Dorsolateral prefrontal cortex (tissue), 122 donors: ENCODE measurements at places on chromosomes 7 and 10. TPM values are rescaled to one million over a fixed set of nuclear protein-coding genes. Genes with fewer than 3 reads are reported as not detected.

Gene GLI3
- 24.8 TPM for total RNA-seq

Gene ACSL5
- 6.6 TPM for total RNA-seq

Gene CHCHD1
- 19.4 TPM for total RNA-seq

Gene LIPF
- not detected for total RNA-seq

Gene CYP3A7
- not detected for total RNA-seq

Gene HTR7
- total RNA-seq: 0.56 TPM

Gene BEND7
- total RNA-seq: 6.8 TPM

Gene GNG11
- 4.1 TPM for total RNA-seq

Gene LRGUK
- total RNA-seq: 2.1 TPM

Gene PLEKHA1
- total RNA-seq: 132 TPM

Gene SPDYE5
- total RNA-seq: 0.44 TPM

Gene KIF11
- total RNA-seq: 1.8 TPM

Gene WDFY4
- total RNA-seq: 5.6 TPM

Gene ZDHHC4
- total RNA-seq: 36.1 TPM

Gene STEAP1B
- total RNA-seq: 3.2 TPM

Gene KLLN
- total RNA-seq: 1.1 TPM

Gene FKBP6
- total RNA-seq: not detected

Gene CLIP2
- 185 TPM for total RNA-seq

Gene ATP6V1F
- 220 TPM for total RNA-seq

Gene SKIDA1
- 7.2 TPM for total RNA-seq

Gene PNLIPRP1
- total RNA-seq: not detected

Gene LIPM
- total RNA-seq: not detected

Gene ATE1
- total RNA-seq: 61.1 TPM

Gene PPP1R17
- total RNA-seq: 0.38 TPM

Gene VWA2
- total RNA-seq: 2.9 TPM

Gene P4HA1
- total RNA-seq: 13.6 TPM
